Activated T-cell treated with anti-CD3 and anti-CD28 coated beads, Interleukin-2, amount 50 U/mL, for 72 hours (primary cell): ENCODE measurements at places on chromosomes 16 and 17. TPM values are rescaled to one million over a fixed set of nuclear protein-coding genes. Genes with fewer than 3 reads are reported as not detected.

DNA sequence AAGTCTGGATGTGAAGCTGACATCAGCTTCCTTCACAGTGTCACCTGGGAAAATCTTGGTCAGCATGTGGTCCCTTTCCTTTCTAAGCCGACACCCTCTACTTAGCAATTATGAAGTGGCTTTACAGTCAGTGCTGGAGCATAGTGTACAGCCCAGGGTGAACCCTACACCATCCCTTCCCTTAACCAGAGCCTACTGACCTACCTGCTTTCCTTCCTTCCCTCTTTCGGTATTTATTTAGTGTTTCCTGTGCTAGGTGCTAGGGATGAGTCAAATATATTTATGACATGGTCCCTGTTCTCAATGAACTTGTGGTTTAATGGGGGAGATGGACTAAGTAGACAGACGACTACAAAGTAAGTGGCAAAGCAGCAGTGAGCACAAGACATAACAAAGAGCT lies 77.5 kb downstream of the CDK5R1 start:
- DNase-seq = peak; percentile 43

DNA sequence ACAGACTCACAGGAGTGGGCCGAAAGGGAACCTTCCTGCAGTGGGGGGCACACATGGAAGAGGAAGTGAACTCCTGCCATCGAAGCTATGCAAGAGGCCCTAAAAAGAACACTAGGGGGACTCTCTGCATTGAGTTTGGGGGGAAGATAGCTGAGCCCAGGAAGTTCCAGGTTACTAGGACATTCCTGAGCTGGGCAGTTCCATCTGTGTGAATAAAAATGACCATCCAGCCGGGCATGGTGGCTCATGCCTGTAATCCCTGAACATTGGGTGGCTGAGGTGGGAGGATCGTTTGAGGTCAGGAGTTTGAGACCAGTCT lies 211.8 kb downstream of the ZNF423 start:
- no peak for DNase-seq

GRCh38 chr17:7284911-7285310 lies 3.4 kb downstream of the SLC2A4 start:
- no peak for DNase-seq

DNA sequence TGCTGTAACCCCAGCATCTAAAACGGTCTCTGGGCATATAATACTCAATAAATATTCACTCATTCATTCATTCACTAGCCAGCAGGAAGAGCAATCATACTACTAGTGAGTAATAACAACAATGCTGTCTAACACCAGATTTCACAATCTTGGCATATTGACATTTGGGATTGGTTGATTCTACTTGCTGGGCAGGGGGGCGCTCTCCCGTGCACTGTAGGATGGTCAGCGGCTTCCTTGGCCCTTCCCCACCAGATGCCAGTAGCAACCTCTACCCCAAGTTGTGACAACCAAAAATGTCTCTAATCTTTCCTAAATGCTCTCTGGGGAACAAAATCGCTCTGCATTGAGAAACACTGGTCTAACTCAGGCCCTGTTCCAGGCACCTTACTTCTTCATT lies 20.7 kb downstream of the WFDC1 start:
- no peak for DNase-seq

- DNase-seq = no peak
Measured at GRCh38 chr17:45382226-45382625, 50.4 kb downstream of the ARHGAP27 start.

The SMIM36 gene
- total RNA-seq = not detected

The PAQR4 gene
- 31.9 TPM for total RNA-seq

- DNase-seq = no peak
Measured at GRCh38 chr16:28254158-28254557, 38.2 kb upstream of the SBK1 start.

The NHERF2 gene
- total RNA-seq = 3.0 TPM
